ENCODE measurements at places on chromosomes 5 and 9.

DNA sequence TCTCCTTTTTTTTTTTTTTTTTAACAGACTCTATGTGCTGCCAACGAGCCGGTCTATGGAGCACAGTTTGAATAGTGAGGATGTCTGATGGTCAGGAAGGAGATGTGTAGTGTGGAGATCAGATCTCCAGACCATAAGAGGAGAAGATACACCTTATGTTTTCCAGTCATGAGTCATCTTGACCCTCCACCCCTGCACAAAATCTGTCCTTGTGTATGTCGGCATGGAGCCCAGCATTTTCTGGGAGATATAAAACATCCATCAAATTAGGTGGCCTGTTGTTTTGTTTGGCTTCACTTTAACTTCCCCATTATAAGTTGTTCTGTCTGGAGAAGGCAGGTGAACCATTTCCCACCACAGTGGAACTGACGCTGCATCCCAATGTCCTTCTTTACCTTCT lies 19.2 kb downstream of the SH3TC2 start:
- no peak for DNase-seq

DNA sequence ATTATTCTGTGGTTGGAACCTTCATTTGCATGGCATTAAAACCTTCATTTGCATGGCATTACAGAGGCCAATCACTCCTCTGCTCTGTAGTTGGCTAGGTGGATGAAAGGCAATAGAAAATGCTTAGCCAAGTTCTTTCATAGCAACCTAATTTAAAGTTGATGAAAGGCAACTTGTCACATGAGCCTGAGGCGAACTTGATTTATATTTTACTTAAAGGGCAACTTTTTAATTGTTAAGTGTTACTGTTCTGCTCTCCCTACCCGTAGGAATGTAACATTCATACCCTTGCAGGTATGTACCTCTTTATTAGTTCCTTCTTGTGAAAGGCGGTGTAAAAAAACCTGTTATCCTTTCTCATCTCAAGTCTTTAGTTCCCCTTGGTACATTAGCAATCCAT lies 7.9 kb upstream of the ERMP1 start:
- no peak for DNase-seq

GRCh38 chr5:62192958-62193357 lies 113.0 kb upstream of the KIF2A start:
- DNase-seq: no peak

GRCh38 chr9:94054716-94055115 lies 29.5 kb upstream of the PTPDC1 start:
- no peak for DNase-seq

GRCh38 chr5:132267166-132267739 lies 9.8 kb downstream of the PDLIM4 start:
- no peak for DNase-seq

All from EH (cell line).